ENCODE measurements at places on chromosomes 6 and 20.

DNA sequence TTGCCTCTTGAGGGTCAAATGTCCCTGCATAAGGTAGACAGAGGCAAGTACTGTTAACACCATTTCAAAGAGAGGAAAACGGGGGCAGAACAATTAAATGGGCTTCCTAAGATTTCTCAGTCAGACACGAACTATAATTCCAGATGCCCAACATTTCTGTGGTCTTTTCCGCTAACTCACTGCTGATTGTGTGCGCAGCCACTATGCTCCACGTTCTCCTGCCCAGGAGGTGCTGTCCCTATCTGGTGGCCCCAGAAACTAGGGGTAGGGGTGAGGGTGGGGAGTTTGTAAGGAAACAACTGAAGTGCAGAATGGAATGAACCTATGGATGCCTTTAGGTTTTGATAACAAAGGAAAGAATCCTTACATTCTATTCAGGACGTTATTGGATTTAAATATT, 86.1 kb upstream of the BACH2 start:
- DNase-seq, result no peak

DNA sequence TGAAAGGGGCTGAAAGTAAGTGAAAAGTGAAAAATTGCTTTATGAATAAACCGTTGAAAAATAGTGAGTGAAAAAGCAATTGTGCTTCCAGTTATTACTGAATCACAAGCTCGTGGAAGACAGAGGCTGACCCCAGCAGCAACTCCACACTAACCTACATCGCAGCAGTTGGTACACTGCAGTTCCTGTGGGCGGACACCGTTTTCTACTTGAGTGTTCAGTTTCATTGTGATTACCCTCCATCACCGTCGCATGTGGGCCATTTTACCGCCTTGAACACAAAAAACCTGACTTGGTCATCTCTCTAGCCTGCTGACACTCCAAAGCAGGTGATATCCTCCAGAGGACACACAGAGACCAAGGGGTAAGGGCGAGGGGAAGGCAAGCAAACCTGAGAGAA, 28.4 kb downstream of the PRDM1 start:
- DNase-seq, result no peak

GRCh38 chr6:135170849-135171248, 10.3 kb upstream of the MYB start:
- DNase-seq, result no peak

DNA sequence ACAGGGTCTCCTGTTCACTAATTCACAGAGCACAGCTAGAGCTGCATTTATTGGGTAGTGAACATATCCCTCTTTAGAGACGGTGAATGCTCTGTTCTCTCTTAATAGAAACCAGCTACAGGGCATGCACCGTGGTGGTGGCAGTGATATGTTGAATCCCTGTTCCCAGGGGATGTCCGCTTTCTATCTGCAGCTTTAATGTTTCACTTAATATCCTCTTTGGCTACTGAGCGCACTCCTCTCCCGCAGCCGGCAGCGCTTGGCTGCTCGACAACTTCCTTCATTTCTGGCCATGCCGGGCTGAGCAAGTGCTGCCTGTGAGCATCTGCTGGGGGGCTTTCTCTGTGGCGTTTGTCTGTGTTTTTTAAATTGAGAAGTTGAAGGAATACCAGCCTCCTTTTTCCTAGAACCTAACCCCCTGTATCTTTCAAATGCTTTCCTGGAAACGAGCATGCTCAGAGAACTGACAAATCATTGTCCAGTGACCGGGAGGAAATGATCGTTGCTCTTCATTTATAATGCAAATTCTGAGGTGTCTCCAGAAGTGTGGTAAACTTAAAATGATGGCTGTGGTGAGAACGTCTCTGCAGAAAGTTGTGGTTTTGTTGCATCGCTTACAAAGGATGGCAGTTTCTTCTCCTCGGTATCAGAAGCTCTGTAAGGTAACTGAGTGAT, 297.9 kb downstream of the UTRN start:
- no peak for DNase-seq

GRCh38 chr6:57109880-57110279, 19.9 kb downstream of the ZNF451 start:
- DNase-seq, result no peak

DNA sequence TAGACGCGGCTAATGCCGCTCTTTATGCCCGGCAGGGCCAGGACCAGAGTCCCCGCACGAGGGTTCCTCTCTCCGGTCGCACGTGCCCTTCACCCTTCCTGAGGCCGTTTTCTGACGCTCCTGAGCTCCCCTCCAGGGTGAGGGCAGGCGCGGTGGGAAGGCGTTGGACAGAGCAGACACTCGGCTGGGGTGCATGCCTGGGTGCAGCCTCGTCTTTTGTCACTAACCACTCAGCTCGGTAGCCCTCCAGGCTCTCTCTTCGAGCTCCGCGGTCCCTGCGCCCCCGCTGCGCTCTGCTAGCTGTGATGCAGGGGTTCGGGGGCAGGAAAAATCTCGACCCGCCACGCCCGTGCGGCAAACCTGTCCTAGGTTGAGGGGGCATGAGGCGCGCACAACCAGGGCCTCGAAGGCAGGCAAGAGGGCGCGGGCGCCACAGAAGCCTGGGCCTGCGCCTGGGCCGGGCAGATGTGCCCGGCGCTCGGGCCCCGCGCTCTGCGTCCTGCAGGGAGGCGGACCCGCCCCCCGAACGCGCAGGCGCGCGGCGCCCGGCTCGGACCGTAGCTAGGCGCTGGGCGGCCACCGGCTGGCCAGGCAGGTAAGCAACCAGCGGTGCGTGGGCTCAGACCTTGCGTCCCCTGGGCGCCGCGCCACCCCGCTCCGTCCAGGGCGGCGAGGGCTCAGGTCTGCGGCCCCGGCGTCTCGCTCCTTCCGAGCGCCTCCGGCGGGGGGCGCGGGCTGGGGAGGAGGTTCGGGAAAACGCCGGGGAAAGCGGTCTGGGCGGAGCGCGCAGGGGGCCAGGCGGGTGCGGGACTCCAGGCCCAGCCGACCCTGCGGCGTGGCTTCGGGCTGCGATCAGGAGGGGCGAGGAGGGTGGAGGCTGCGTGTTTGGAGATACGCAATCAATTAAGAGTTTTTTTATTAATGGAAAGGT, at the start of gene L3MBTL1:
L3MBTL1 (plus strand) TSS at position 548 of the 931 bp plus-strand sequence. CDS start 5,807 bp downstream, outside the sequence.
- peak; percentile 77 for DNase-seq

DNA sequence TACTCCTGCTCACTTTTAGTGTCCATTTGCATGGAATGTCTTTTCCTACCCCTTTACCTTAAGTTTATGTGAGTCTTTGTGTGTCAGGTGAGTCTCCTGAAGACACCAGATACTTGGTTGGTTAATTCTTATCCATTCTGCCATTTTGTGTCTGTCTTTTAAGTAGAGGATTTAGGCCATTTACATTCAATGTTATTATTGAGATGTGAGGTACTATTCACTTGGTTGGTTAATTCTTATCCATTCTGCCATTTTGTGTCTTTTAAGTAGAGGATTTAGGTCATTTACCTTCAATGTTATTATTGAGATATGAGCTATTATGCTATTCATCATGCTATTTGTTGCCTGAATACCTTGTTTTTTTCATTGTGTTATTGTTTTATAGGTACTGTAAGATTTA, 113.8 kb downstream of the AIG1 start:
- no peak for DNase-seq

DNA sequence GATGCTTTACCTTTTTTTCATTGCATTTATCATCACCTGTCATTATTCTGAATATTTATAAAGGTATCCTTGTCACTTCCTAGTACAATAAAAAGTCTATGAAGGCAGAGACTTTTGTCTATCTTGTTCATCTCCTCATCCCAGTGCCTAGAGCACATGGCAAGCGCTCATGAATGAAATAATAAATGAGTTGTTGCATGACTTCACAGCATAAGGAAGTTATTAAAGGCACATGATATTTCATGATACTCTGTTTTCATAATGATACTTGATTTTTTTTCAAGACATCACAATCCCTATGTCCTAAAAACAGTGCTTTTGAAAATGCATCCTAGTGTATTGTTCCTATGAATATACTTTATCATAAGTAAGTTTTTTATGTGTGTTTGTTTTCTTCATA, 310.6 kb upstream of the RSPO3 start:
- no peak for DNase-seq

GRCh38 chr6:108570517-108570916, 9.8 kb downstream of the FOXO3 start:
- no peak for DNase-seq

GRCh38 chr6:146931214-146931613, 273.0 kb upstream of the STXBP5 start:
- DNase-seq, result no peak

- no peak for DNase-seq
Measured at GRCh38 chr6:137122612-137123011, 50.8 kb downstream of the IL22RA2 start.

- DNase-seq, result no peak
Measured at GRCh38 chr6:13147782-13148181, 180.6 kb downstream of the TBC1D7 start.

DNA sequence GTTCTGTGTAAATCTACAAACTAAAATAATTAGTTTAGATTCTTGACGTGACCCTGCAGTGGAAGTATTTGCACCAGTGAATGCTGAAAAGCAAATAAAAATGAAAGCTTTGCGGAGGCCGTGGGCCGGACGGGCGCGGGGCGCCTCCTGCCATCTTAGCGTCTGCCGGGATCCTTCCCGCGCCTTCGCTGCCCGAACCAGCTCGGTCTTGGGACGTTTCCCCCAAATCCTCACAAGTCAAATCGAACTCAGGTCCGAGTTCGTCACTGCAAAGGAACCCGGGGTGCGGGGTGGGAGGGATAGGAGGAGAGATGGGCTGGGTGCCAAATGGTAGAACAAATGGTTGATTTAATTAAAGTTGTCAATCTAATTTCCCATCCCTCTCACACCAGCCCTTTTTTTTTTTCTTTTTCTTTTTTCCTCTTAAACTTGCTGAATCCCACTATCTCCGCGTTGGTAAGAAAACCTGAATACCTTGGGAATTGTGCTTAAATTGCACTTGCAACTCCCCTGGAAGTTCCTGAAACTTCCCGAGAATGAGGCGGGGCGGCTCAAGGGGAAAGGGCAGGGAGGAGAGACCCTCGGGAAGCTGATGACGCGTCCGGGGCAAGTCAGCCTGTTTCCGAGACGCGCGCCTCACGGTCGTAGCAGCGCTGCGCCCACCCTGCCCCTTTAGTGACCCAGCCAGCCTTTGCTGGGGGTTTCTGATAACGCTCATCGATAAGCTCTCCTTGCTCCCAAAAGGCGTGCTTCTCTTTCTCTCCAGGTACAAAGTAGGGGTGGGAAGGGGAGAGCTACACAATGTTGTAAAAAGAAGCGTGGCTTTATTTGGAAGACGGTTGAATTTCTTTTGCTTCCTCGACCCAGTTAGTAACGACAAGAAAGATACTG, 1.8 kb downstream of the GJA1 start:
- DNase-seq, result no peak

DNA sequence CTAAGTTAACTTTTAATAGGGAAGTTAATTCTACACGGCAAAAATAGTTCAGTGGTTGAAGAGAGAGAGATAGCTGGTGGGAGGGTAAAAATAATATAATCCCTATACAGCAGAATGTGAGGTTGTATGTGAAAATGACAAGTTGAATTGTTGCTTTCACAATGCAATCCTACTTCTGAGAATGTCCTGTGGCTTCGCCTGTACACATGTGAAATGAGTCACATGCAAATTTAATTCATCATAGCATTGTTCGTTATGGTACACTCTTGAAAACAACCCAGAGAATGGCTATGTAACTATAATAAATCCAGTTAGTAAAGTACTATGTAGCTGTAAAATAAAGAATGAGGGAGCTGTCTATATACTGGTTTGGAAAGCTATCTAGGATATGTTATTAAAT, 46.0 kb upstream of the HINT3 start:
- DNase-seq, result no peak

- no peak for DNase-seq
Measured at GRCh38 chr6:129055796-129056195, 172.9 kb downstream of the LAMA2 start.

- no peak for DNase-seq
Measured at GRCh38 chr6:27141529-27142015, 105.9 kb upstream of the PRSS16 start.

DNA sequence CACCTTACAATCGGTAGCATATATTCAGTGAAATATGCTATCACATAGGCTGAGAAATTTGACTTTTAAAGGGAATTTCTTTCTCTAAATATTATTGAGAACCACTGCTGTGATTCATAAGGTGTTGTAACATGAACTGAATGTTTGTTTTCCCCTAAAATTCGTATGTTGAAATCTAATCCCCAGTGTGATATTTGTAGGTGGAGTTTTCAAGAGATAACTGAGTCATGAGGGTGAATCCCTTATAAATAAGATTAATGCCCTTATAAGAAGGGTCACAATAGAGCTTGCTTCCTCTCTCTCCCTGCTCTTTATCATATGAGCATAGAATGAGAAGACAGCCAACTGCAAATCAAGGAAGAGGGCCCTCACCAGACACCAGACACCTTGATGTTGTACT, 64.8 kb downstream of the LMBRD1 start:
- no peak for DNase-seq

DNA sequence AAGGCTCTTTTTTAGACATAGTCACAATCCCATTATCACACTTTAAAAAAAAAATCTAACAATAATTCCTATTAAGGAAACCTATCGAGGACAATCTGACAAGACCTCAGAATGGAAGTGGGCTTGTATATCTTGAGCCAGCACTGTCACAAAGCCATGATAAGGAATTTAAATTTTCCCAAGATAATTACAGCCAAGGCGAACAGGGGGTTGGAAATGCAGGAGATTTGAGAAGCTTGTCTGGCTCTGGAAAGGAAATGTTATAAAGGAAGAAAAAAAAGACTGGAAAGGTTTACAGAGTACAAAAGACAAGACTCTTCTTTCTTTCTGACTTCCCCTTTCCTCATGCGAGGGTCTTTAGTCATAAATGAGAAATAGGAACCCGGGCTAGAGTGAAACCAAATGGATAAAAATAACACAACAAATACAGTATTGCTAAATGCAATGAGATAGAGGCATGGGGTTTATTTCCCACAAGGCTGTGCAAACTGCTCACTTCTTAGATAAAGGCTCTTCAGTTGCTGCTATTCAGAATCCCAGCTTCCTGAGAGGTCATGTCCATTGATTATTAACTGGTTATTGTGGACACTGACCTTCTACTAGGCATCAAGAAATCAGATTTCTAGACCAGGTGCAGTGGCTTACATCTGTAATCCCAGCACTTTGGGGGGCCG, 13.4 kb upstream of the GHRH start:
- no peak for DNase-seq

DNA sequence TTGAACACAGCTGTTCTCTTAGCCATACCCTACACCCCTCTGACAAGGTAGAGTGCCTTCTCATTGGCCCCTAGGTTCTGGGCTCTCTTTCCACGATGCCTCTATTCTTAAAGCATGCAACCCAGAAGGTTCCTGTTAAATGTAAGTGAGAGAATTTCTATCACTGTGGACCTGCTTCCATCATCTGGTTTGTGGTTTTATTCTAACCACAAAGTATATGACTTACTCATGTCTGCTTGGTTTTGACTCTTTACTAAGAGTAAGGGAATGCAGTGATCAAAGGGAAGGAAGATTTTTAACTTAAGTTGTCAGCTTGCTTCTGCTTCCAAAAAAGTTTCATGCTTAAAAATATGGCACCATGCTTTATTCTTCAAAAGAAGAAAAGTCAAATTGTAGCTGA, 80.2 kb downstream of the ANKEF1 start:
- no peak for DNase-seq

DNA sequence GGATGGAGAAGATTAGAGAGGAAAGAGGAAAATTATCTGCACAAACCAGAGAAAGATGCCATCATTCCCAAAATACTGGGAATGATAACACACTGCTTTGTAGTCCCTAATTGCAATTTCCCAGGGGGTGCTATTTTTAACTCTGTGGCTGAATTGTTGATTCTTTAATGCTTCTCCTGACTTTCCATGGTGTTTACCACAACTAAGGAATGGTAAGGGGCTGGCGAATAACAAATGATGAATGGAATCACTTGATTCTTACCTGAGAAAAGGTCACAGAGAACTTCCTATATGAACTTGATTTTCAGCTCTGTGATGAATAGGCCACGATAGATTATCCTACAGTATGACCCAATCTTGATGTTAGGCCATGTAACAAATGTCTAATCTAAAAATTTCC, 22.0 kb upstream of the IGF2R start:
- no peak for DNase-seq
